Stimulated activated CD4-positive, alpha-beta T cell treated with anti-CD3 and anti-CD28 coated beads, Interleukin-2, amount 100 ng/mL, for 4 hours (primary cell): ENCODE measurements at places on chromosomes 11 and 22.
A peak's percentile ranks its signal among the peaks of the same experiment; 100 is the strongest.

GRCh38 chr11:118705791-118706545, 26.5 kb upstream of the TREH start:
- no peak for DNase-seq

DNA sequence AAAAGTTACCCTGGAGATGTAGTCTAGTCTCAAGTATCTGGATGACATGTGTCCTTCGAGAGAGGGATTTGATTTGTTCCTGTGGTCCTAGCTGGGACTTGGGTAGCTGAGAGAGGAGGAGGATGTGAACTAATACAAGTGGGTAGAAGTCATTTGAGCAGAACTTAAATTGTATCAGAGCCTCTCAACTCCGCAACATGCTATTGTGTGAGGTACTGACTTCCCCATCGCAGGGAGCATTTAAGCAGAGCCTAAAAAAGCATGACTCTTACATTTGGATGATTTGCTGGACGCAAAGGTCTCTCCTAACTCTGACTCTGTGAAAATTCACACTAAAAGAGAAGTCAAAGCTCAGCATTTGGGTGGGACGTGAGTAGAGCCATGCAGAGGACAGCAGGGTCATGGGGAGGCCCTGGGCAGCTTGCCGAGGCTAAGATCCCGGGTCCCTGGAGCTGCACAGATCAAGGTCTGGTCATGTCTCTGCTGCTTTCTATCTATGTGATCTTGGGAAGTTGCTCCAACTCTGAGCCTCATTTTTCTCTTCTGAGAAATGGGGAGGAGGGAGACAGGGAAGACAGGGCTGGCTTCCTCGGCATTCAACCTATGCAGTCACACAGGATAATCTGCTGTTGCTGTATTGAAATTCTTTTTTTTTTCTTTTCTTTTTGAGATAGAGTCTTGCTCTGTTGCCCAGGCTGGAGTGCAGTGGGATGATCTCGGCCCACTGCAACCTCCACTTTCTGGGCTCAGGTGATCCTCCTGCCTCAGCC, 44.9 kb downstream of the CD82 start:
- DNase-seq: no peak

DNA sequence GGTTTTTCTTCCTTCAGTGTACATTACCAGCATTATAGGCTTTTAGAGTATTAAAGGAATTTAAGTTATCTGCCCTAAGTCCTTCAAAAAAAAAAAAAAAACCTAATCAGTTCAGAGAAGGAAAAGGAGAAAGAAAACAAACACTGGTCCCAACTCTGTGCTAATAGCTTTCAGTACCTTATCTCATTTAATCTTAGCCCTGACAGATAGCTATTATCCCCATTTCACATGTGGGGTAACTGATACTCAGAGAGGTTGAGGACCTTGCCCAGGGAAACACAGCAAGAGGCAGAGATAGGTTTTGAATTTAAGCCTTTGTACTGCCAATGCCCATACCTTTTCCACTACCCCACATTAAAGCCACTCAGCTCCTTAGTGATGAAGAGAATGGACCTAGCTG, 43.4 kb downstream of the FAT3 start:
- DNase-seq: no peak

- no peak for DNase-seq
These were observed 593 bp downstream of the SSH3 start for GRCh38 chr11:67303835-67304411.

DNA sequence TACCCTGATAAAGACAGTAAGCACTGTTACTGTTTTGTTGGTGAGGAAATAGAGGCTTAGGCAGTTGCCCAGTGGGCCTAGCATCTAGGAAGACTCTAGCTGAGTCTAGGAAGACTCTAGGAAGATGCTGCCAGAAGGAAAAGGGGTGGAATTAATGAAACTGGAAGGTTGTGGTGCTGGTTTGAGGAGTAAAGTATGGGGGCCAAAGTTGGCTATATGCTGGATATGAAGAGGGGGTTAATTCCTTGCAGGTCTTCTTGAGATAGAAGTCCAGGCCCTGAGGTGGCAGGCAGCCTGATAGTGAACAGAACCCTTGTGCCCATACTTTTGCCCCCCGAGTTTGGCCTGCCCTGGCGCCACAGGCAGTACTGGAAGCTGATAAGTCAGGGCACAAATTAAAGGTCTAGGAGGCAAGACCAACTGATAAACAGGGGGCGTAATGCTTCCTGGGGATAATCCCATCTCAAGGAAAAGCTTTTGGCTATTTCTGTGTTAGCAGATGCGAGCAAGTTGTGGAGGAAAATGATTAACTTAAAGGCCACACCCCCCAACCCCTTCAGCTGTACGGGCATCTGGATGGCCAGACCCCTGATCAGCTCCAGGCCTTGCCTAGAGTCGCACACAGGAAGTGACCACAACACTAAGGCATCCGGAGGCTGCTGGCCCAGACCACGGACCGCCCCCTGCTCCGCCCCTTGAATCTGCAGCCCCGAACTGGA, 3.1 kb downstream of the ILK start:
- no peak for DNase-seq

DNA sequence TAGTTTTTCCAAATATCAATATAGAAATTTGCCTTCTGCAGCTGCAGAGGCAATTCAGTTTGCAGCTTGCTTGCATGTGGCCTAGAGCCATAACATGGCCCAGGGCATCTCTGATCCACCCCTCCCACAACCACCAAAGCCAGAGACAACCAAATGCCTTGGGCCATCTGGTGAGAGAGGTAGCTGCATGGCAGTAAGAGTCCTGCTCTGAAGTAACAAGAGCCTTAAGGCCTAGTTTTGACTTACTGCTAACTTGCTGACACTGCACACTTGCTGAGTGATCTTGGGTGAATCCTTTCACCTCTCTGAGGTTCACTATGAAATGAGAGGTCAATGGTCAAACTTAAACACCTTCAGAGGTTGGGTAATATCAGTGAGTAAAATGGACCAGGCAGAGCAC, 4.9 kb upstream of the SPECC1L start:
- DNase-seq: no peak

DNA sequence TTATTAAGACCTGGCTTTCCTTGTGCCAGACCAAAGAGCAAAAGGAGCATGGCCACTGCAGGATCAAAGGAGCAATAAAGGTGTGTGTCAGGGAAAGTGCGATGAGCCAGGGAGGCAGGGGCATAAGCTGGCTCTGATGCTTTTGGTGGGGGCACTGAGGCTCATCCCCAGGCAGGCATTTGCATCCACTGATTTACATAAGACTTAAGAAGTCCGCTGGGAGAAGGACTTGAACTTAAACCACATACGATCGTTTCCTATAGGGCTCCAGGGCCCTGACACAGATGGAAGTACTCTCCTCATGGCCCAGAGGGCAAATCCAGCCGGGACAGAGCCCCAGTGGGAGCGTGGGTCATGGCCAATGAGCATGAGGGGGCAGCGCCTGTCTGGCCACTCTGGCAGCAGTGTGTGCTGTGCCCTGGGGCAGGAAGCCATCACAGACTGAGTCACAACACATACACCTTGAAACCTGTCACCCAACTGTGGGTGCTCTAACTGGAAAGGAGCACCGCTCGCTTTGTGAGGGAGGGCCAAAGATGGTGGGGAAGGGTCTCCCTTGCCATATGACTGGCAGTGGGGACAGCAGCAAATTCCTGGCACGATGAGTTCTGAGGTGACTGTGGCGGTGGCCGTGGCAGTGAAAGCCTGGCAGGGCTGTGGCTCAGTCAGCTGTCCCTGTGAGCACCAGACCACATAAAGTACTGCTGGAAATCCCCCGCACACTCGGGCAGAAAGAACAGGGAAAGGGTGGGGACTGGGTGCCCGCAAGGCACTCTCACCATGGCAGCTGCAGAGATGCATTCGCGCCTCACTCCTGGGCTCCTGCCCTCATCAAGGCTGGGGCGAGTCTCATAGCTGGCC, 79.4 kb upstream of the LMO1 start:
- DNase-seq: no peak

- no peak for DNase-seq
These were observed 85.2 kb upstream of the SCUBE2 start for GRCh38 chr11:9176550-9176949.

- no peak for DNase-seq
These were observed 16.9 kb upstream of the KIRREL3 start for GRCh38 chr11:127017482-127017881.

- no peak for DNase-seq
These were observed 1.8 kb downstream of the MUC6 start for GRCh38 chr11:1034456-1035295.

GRCh38 chr11:7251836-7252682, at the start of gene SYT9:
TSS of gene SYT9 (plus strand) at chr11:7251904. CDS start at chr11:7252187, 283 bp downstream.
- DNase-seq: no peak

DNA sequence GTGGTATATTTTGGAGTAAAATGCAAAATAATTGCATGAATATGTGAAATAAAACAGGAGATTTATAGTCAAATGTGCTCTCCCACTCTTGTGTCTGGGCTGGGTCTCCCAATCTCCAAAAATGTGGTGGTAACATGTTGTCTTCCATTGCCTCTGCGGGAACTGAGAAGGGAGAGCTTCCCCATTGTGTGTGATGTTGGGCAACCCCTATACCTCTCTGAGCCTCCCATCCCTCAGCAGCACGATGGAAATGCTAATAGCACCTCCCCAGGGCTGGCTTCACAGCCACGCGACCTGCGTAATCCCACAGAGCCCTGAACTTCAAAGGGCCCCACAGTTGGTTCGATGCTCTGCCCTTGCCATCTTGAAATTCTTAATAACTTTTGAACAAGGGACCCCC, 72.0 kb downstream of the TP53I11 start:
- no peak for DNase-seq

- no peak for DNase-seq
These were observed 108.8 kb upstream of the TEAD1 start for GRCh38 chr11:12565406-12565805.

DNA sequence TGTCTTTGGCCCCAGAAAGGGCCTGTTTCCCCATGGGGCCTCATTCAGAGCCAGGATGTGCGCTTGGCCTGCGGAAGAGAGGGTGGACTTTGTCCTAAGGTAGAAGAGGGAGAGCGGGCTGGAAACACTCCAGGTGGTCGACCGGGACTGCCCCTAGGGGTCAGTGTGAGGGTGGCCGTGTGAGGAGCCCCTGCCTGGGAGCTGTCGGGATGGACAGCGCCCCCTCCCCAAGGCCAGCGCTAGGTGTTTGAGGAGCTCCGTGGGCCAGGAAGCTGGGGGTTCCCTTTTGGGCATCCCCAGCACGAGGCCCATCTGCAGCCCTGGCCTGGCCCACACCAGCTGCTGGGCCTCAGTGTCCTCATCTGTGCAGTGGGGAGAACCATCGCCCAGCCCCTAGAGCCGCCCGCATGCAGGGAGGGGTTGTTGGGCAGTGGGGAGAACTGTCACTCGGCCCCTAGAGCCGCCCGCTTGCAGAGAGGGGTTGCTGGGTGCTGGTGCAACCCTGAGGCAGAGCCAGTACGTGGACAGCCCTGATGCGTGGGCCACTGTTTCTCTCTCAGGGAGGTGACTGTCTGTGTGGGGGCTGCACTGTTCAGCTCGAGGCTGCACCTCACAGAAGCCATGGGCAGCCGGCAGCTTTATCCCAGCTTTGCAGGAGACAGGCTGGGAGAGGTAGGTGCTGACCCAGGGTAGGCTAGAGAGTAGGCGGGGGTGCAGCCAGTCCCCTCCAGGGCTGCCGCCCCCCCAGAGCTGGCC, 1319.9 kb downstream of the BRD1 start:
- DNase-seq: no peak

DNA sequence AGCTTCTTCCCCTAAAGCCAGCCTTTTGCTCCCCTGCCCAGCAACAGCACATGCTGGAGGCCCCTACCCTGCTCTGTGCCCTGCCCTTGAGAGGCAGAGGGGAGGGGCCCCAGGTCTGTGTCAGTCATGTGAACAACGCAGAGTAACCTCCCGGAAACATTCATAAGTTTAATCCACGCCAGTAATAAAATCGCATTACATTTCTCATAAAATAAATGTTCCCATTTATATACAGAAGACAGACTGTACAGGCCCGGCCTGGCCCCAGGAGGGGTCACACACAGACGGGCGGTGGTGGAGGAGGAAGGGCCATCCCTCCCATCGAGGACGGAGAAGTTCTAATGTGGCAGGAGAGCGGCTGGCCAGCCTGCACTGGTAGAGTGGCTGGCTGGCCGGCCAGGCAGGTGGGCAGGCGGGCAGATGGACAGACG, 39.5 kb downstream of the LMO1 start:
- DNase-seq: no peak

GRCh38 chr22:19172213-19173046, 6.1 kb downstream of the SLC25A1 start:
- no peak for DNase-seq

GRCh38 chr22:49738566-49738965, 89.1 kb downstream of the BRD1 start:
- no peak for DNase-seq

- DNase-seq: peak; percentile 82
These were observed at the start of gene HMGXB4 for GRCh38 chr22:35257321-35258190. TSS of gene HMGXB4 (plus strand) at chr22:35257493. CDS start at chr22:35262391, 4,898 bp downstream.

GRCh38 chr11:14818779-14819178, 73.3 kb downstream of the CYP2R1 start:
- no peak for DNase-seq

DNA sequence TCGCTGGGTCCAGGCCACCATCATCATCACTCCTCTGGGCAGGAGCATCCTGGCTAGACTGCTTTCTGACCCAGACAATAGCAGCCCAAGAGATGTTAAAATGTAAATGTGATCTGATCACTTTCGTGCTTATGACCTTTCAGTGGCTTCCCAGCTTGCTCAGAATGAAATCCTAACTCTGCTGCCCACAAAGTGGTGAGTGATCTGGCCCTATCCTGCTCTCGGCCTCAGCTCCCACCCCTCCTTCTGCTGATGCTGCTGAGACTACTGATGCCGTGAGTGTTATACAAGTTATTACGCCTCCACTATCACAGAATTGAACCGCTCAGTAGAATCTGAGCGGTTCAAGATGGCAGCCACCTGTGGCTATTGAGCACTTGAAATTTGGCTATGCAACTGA, 26.2 kb downstream of the ELF5 start:
- DNase-seq: no peak

- peak; percentile 32 for DNase-seq
These were observed 852 bp downstream of the TRAF6 start for GRCh38 chr11:36509201-36509639.
